Neural crest cell (in vitro differentiated cells): ENCODE measurements at places on chromosomes 1 and 21. TPM values are rescaled to one million over a fixed set of nuclear protein-coding genes. Genes with fewer than 3 reads are reported as not detected.

DNA sequence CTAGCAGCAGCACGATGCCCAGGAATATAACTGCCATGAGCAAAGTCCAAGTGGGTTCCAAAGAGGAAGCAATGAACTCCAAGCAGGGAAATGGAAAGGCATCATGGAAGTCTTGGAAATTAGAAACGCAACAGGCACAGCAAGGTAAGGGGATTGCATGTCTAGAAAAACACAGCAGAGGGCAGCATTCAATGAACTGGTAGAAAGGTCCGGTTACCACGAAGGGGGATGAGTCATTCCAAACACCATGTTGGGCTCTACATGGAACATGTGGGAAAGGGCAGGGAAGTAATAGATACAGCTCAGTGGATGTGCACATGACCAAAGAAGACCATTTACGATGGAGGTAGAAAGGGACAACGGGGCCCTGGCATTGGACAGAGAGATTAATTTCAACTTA, 36.4 kb downstream of the RXRG start:
- no peaks in the 10 kb centered on the region for H3K27me3 ChIP-seq
- H3K4me3 ChIP-seq, result no peak overlapping the region
- peak; percentile 21 for DNase-seq
- H3K36me3 ChIP-seq, result no peaks in the 10 kb centered on the region

DNA sequence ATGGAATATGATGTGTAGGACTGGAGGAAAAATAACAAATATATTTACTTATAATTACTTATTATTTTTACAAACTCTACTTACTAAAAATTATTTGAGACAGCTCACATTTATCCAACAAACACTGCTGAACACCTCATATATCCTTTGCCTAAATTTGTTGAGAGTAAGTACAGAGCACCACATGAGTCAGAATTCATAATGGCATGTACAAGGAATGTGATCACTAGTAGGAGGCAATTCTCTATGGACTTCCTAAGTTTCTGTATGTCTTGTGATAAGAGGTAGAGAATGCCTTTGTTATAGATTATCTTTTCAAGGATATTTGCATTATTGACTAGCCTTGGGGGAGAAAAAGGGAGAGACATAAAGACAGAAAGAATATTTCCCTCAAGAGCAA, 8.2 kb upstream of the ST6GALNAC3 start:
- H3K27me3 ChIP-seq, result no peaks in the 10 kb centered on the region
- DNase-seq, result no peak
- H3K36me3 ChIP-seq, result no peaks in the 10 kb centered on the region
- H3K27ac ChIP-seq, result no peak overlapping the region

Gene ZNHIT6
- 19.9 and 20.4 TPM in 2 replicates for total RNA-seq

- no peaks in the 10 kb centered on the region for H3K27me3 ChIP-seq
- peak overlapping the region; percentile 13 for H3K4me3 ChIP-seq
- no peak for DNase-seq
Observed at GRCh38 chr1:40004857-40005256, 35.7 kb upstream of the CAP1 start.

DNA sequence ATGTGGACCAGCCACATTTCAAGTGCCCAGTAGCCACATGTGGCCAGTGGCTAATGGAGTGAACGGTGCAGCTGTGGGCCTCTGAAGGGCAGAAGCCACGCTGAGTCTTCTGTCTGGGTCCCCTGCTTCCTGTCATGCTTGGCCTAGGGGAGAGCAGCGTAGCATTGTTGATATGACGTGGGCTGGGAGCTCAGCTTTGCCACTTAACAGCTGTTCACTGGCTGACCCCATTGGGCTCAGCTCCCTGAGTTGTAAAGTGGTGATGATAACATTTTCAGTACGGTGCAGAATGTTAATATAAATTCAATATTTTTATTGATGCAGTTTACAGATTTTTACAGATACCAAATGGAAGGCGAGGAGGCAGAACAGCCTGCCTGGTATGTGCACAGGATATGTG, 4.5 kb downstream of the PODN start:
- DNase-seq, result no peak
- peaks cover 36% of the 10 kb centered on the region for H3K27me3 ChIP-seq
- no peaks in the 10 kb centered on the region for H3K36me3 ChIP-seq
- no peak overlapping the region for H3K27ac ChIP-seq

Gene TRIM62
- 8.6 and 8.8 TPM in 2 replicates for total RNA-seq

GRCh38 chr1:3431266-3431665, 23.2 kb upstream of the ARHGEF16 start:
- no peak overlapping the region for H3K27ac ChIP-seq
- no peak overlapping the region for H3K4me3 ChIP-seq
- no peaks in the 10 kb centered on the region for H3K36me3 ChIP-seq
- H3K27me3 ChIP-seq, result no peaks in the 10 kb centered on the region

GRCh38 chr1:56132520-56132919, 446.8 kb downstream of the PLPP3 start:
- no peaks in the 10 kb centered on the region for H3K27me3 ChIP-seq
- no peaks in the 10 kb centered on the region for H3K4me1 ChIP-seq
- peaks cover 3% of the 10 kb centered on the region for H3K36me3 ChIP-seq
- H3K4me3 ChIP-seq, result no peak overlapping the region
- no peak for DNase-seq

DNA sequence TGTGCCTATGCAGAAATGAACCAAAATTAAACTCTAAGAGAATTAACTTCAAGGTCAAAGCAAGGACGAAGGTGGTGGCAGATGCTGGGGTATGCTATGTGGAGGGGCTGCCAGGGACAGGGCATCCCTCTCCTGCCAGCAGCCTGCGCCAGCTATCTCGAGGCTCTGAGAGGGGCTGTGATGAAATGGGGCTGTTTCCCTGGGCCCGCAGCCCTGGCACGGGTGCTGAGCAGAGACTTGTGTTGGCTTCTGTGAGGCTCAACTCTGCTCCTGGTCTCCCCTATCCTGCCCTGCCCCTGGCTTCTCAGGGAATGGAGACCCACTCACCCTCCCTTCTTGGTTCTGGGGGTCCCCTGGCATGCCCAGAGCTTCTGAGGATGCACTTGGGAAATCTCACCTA, 41.9 kb upstream of the TIAM1 start:
- H3K27me3 ChIP-seq, result no peaks in the 10 kb centered on the region
- DNase-seq, result no peak
- H3K4me1 ChIP-seq, result no peaks in the 10 kb centered on the region
- H3K36me3 ChIP-seq, result no peaks in the 10 kb centered on the region
- no peak overlapping the region for H3K27ac ChIP-seq
- H3K4me3 ChIP-seq, result no peak overlapping the region

- H3K36me3 ChIP-seq, result no peaks in the 10 kb centered on the region
- no peak overlapping the region for H3K27ac ChIP-seq
- no peak overlapping the region for H3K4me3 ChIP-seq
- DNase-seq, result peak; percentile 49
Observed at GRCh38 chr1:91166106-91166712, 144.4 kb upstream of the ZNF644 start.

Gene TRAPPC3
- 48.6 and 52.8 TPM in 2 replicates for total RNA-seq

Gene TRIM67
- 1.6 and 1.9 TPM in 2 replicates for total RNA-seq

DNA sequence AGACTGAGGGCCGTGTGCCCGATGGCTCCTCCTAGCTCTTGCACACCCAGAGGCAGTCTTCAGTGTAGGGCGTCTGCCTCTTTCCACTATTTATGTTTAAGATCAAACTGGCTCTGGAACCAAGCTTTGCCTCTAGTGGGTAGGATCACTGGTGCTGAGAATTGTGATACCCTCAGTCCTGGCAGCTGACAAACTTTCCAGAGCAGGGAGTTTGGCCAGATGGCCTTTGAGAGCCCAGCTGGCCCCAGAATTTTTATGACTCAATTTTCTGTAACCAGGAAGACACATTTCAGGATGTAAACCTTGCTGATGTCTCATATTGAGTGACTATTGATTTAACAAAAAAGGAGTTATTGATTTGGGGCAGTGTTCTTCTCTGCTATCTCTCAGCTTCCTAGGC, 6.7 kb downstream of the COQ8A start:
- no peak overlapping the region for H3K4me3 ChIP-seq
- no peak for DNase-seq
- peaks cover 7% of the 10 kb centered on the region for H3K4me1 ChIP-seq
- no peaks in the 10 kb centered on the region for H3K27me3 ChIP-seq

Gene C1orf141
- not detected in 2 replicates for total RNA-seq

- DNase-seq, result no peak
- no peaks in the 10 kb centered on the region for H3K36me3 ChIP-seq
- peaks cover 8% of the 10 kb centered on the region for H3K4me1 ChIP-seq
- H3K27me3 ChIP-seq, result peaks cover 3% of the 10 kb centered on the region
Observed at GRCh38 chr1:226519716-226520598, 28.6 kb upstream of the STUM start.

- peaks cover 45% of the 10 kb centered on the region for H3K27me3 ChIP-seq
- peak overlapping the region; percentile 85 for H3K4me3 ChIP-seq
- no peaks in the 10 kb centered on the region for H3K36me3 ChIP-seq
- DNase-seq, result no peak
Observed at GRCh38 chr1:234212764-234213657, 160.2 kb upstream of the COA6 start.

Gene ZNF648
- 0.61 and 0.77 TPM in 2 replicates for total RNA-seq
